ENCODE measurements at places on chromosomes 5 and 9.

- DNase-seq = no peak
Measured at GRCh38 chr5:10735569-10736276, 25.3 kb downstream of the DAP start.

- DNase-seq = no peak
Measured at GRCh38 chr9:129774791-129775447, 22.1 kb upstream of the PTGES start.

DNA sequence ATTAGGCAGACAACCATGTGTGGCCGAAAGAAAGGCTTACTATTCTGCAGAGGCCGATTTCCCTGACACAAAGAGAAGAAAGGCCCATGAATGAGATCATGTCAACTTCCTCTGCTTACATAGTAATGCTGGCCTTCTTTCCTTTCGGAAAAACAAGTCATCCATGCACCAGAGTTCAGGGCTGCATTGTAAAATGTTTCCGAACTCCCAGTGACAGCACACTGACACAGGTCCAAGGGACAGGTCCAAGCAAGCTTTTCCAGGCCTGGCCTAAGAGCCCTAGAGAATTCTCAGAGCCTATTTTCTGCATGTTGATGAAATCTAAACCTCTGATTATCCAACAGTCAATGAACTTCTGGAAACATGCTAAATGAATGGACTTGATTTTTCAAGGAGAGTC lies 140.9 kb downstream of the ZNF608 start:
- no peak for DNase-seq

GRCh38 chr5:119468286-119468685 lies 16.0 kb downstream of the HSD17B4 start:
- DNase-seq = no peak

GRCh38 chr5:123929055-123929474 lies 417.1 kb downstream of the CSNK1G3 start:
- no peak for DNase-seq

DNA sequence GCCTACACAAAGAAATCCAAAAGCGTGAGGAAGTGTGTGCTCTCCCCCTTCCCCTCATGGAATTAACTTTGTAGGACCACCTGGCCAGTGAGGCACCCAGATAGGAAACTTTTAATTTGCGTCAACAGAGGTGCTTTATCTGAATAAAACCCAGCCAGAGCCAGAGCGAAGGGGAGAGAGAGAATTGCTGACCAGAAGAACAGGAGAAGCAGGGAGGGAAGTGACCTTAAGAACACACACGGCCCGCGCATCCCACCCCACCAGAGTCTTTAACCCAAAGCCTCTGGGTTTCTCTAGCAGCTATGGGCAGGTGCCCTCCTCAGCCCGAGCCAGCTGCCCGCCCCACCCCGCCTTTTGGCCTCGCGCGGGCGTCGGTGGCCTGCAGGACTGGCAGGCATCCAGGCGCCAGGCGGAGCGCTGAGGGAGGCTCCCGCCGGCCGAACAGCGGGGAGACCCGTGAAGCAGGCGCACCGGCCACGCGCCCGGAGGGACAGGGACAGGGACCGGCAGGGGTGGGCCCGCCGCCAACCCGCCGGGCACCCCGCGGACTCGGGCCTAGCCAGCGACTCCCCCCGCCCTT lies 580 bp downstream of the ERAP1 start:
- DNase-seq = no peak

DNA sequence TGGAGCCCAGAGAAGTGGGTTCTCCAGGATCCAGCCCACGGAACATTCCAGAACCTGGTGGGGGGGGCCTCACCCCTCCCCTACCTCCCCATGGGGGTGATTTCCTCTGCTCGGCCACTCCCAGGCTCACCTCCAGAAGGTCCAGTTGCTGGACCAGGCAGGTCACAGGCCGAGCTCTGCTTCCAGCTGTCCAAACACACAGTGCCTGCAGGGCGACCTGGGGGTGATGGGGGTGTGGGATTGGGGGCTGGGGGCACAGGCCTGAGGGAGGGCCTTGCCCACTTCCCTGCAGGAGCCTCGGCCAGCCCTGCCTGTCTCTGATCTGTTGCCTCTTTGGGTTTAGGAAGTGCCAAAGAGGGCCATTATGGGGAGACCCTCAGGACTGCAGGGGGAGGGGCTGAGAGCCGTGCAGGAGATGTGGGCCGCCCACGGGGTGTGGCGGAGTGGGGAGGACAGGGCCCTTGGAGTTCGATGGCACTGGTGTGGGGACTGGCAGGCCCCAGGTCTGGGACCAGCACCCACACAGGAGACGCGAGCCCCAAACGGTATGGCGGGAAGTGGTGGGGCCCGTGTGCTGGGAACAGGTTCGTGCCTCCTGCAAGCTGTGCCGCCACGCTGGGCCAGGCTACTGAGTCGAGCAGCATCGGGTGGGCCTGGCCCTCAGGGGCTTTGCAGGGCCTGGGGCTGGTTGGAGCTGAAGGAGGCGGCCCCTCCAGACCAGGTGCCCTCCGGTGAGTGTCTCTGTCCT lies 45.6 kb upstream of the EGFL7 start:
- DNase-seq = no peak

DNA sequence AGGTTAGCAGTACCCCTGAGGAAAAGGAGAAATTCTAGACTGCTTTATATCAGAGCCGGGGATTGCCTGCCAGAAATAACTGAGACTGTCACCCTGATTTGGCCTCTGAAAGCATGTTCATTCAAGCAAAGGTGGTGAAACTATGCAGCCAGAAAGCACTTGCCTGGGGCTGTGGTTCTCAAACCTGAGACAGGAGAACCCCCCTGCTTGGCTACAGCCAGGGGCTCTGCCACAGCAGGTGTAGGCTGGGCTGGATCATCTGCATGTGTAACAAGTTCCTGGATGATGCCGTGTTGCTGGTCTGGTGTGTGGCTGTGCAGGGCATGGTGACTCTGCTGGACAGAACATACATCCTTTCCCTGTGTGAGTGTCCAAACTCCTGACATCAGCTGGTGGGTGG lies 157.8 kb downstream of the NXNL2 start:
- DNase-seq = no peak

DNA sequence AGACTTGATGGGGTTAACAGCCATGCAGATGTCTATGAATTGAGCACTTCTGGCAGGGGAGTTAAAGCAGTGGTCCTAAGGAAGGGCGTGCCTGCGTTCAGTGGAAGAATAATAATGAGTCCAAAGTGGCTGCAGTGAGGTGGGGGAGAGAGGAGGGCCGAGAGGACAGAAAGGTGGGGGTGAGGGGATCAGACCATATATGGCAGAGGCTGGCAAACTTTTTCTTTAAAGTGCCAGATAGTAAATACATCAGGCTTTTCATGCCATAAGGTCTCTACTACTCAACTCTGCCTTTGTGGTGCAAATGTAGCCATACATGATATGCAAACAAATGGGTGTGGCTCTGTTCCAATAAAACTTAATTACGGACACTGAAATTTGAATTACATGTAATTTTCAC lies 77.1 kb downstream of the STRBP start:
- DNase-seq = no peak

- DNase-seq = no peak
Measured at GRCh38 chr9:133103987-133104505, 17.0 kb downstream of the RALGDS start.

DNA sequence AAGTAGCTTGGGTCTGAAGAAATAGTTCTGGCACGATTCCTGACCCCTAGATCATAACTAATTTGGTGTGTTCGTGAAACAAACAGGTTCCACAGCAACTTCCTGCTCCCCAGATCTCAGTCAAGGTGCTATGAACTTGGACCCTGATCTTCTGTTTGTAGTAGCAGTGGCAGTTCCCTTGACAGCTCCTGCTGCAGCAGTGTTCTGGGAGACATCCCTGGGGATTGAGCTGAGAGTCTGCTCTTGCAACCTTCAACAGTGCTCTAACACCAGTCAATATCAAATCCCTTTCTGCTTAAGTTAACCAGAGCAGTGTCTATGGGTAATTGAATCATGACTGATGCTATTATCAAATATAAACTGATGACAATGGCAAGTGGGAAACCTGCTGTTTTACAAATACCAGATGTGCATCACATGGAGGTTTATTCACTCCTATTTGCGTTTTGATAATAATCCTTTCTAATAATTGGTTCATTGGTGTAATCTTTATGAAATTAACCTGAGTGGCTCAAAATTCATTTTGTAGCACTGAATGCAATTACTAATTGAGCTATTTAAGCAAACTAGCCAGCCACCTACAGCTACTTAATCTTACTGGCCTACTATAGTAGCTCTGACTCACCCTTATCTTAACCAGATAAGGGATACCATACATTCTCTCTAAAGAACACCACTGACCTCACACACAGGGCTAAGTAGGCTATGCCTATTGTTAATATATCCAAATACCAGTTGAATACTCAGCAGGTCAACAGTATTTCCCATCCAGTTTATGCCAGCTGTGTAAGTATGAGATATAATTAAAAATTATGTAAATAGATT lies 21.9 kb downstream of the KDM4C start:
- no peak for DNase-seq

- DNase-seq = no peak
Measured at GRCh38 chr9:70802758-70803436, 318.5 kb downstream of the TRPM3 start.

- no peak for DNase-seq
Measured at GRCh38 chr5:72408603-72409002, 88.4 kb downstream of the PTCD2 start.

GRCh38 chr5:34057118-34057517 lies 14.1 kb upstream of the C1QTNF3 start:
- DNase-seq = no peak

DNA sequence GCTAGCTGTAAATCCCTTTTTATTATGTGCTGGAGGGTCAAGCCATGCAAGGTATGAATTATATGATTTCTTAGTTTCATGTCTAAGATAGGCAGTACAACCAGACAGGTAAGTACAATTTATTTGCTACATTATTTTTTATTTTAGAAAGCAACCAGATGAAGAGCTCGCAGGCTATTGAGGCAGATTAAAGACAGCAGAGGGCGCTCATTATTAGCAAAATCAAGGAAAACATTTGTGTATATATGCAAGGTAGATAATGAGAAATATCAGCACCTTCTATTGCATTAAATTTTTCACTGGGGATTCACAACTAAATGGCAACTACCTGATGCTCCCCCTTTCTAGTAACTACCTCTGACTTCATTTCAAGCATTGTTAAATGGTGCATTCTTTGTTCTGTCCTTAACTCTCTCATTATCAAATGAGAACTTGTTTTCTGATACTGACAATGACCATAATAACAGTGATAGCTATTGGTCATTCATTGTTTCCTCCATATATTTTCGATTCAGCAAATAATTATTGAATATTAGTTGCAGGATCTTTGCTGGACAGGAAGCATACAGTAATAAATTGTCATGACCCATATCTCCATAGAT lies 8.6 kb downstream of the SCGB3A2 start:
- DNase-seq = no peak

DNA sequence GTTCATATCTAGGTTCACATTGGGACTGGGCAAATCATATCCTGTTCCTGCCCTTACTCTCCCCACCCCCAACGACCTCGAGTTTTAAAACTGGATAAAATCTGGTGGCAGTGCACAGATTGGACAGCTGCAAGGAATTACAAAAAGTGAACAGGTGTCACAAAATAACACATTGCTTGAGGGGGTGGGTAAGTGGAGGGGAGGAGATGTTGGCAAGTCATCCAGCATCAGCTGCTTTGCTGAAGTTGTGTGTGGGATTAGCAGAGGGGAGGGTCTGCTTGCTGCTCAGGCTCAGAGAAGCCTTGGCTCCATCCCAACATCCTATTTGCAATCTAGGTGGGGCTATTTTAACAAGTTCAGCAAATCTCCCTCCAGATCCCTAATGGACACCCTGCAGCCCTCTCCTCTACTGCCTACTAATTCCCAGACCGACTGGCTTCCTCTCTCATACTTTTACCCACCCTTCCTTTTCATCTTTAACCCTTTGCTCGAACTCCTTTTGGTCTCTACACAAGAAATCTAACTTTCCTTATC lies 39.8 kb upstream of the SLC24A2 start:
- DNase-seq = no peak

DNA sequence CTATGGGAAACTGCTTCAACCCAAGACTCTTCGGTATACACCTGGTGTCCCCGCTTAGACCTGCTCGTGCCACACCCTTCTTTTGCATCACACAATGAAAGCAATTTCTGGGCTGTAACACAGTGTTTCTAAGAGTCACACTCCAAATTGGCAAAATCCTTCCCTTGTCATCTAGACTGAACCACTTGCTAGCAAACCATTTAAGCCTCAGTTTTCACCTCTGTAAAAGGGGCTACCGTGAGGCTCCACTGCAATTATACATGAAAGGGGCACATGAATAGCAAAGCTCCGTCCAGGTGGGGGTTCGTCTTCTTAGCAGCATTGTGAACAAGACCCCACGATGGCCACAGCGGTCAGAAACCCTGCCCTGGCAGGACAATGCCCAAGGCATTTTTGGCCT lies 166.8 kb downstream of the PAX5 start:
- DNase-seq = no peak

GRCh38 chr9:107484117-107484723 lies 5.3 kb downstream of the KLF4 start:
- DNase-seq = no peak

- DNase-seq = no peak
Measured at GRCh38 chr5:172771439-172772111, 580 bp upstream of the DUSP1 start.

DNA sequence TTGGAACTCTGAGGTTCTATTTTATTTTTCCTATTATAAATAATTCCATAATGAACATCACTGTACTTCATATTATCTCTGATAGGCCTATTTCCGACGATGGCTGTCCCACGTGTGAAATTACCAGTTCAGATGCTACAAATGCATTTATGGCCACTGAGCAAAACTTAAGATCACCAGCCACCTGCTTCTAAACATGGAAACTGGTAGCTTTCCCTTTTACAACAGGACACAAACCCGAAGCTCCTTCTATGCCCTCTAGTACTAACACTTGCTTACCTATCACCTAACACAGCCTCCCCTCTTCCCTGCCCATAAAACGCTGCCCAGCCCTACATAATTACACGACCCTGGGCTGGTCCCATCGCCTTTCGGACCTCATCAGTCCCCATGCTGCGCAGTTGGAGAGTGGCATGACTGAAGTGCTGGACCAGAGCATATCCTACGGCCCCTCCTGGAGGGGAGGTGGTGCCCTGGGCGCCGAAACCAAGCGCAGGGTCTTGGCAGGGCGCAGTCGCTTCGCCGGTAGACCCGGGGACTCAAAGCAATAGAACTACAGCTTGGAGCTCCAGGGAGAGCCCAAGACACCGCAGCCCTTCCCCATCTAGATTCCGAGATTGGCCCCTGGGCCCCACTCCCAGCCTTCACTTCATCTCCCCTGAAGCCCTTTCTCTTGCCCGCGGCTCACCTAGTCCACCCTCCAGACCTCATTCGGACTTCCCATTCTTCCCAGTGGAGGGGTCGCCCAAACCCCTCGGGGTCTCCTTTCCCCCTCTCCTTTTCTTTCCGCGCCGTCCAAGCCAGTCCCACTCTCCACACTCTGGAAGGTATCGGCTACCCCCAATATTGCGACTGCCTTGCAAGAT lies 1.0 kb upstream of the SAP30L start:
- no peak for DNase-seq

- no peak for DNase-seq
Measured at GRCh38 chr5:93929131-93929530, 187.7 kb upstream of the POU5F2 start.

DNA sequence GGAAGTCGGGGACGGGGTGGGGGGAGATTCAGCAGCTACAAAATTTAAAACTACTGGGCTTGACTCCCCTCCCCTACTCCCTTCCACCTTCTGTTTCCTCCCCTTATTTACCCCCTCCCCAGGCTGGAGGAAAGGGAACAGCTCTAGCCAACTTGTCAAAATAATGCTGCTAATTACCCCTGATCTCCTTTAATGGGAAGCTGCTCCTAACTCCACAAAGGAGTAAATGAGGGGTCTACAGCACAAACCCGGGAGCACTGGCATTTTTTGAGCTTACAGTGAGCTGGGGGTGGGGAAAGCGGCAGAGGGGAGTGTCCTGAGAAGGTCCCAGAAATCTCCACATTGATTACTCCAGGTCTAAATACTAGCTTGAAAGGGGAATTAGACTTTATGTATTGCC lies 3.1 kb downstream of the PTCH1 start:
- no peak for DNase-seq

All from activated CD8-positive, alpha-beta memory T cell treated with anti-CD3 and anti-CD28 coated beads for 1 hour (primary cell).